ENCODE measurements at places on chromosomes 12 and 14.

DNA sequence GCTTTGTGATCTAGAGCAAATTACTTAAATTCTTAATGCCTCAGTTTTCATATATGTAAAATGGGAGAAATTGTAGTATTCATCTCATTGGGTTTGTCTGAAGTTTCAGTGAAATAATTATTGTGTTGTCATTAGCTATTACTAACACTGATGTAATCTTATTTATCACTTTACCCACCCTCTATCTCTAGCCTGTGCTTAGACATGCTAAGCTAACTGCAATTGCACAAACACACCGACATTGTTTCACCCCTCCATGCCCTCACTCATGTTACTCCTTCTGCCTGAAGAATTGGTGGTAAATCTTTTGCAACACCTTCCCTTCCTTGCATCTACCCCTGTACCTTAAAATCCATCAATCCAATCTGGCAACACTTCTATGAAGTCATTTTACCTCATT, 241.6 kb downstream of the BCAT1 start:
- no peak for DNase-seq

GRCh38 chr12:53059434-53060063, 9.7 kb downstream of the TNS2 start:
- no peak for DNase-seq

- no peak for DNase-seq
Observed at GRCh38 chr14:22593189-22593588, 4.2 kb upstream of the DAD1 start.

DNA sequence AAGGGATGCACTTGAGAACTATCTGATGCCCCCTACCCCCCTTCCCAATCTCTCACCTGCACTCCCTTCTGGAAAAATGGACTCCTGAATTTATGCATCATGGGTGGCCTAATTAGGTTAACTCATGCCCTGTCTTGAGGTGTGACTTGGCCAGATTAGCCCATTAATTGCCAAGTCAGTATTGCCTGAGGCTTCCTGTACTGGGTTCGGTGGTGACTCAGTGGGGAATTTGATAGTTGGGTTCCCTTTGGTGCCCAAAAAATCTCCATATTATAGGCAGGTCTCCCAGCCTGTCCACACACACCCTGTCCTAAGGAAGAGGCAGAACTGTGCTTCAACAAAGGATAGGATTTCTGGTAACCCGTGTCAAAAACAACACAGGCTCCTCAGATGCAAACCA, 146.1 kb downstream of the CHST11 start:
- no peak for DNase-seq

DNA sequence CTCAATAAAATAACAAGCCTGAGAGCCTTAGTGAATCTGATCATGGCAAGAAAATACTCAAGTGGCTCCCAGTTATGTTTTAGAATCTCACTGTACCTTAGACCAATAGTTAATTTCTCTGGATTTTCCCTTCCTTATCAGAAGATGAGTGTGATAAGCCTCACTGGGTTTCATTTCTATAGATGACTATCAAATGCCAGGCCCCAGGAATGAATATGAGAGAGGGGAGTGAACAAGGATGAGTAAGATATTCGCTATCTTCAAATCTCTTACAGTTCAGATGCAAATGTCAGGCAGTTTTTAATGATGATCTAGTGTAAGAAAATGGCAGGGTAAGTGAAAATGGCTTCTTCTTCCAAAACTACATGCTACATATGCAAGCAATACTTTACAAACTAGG, 26.1 kb upstream of the OR10P1 start:
- DNase-seq, result no peak
